ENCODE measurements at places on chromosomes 11 and 22.

DNA sequence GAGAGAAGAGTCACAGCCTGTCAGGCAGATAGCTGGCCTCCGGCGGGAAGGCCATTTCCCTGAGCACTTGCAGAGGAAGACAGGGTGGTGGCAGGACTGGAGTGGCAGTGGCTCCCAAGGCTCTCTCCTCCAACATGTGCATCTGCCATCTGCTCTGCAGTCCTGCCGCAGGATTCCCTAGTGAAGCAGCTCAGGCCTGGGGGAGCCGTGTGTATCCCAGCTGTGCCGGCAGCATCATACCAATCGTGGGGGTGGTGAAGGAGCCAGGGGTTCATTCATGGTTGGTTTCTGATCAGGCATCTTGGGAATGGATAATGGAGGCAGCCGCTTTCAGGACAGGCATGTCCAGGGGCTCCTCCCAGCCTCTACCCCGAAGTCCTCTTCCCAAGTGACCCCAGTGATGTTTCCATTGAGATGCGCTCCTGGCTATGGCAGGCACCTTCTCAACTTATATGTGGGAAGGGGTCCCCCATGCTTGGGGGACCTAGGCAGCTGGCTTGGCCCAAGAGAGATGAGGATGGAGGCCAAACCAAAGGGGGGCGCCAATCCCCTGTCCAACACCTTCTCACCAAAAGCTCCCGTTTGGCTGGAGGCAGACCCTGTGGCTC is 6.1 kb downstream of the TAGLN start:
- DNase-seq, result no peak

GRCh38 chr11:72693271-72693968 is 19.2 kb upstream of the PDE2A start:
- DNase-seq, result no peak

DNA sequence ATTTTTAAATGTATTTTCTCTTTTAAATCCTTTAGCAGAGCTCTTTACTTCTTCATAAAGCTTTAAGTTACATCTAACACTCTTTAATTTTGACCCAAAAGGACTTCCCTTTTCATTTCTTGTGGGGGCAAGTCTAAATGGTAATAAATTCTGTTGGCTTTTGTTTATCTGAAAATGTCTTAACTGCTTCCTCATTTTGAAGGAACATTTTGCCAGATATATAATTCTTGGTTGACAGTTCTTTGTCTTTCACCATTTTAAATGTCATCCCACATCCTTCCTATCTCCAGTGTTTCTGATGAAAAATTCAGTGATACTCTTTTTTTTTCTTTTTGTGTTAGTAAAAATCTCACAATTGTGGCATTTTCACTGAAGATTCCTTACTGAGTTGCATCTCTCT is 44.7 kb upstream of the ZBTB44 start:
- DNase-seq, result no peak

DNA sequence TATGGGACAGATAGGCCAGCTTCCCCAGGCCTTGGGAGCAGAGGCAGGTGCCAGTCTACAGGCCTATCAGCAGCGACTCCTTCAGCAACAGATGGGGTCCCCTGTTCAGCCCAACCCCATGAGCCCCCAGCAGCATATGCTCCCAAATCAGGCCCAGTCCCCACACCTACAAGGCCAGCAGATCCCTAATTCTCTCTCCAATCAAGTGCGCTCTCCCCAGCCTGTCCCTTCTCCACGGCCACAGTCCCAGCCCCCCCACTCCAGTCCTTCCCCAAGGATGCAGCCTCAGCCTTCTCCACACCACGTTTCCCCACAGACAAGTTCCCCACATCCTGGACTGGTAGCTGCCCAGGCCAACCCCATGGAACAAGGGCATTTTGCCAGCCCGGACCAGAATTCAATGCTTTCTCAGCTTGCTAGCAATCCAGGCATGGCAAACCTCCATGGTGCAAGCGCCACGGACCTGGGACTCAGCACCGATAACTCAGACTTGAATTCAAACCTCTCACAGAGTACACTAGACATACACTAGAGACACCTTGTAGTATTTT is 26.6 kb upstream of the L3MBTL2 start:
- DNase-seq, result no peak

DNA sequence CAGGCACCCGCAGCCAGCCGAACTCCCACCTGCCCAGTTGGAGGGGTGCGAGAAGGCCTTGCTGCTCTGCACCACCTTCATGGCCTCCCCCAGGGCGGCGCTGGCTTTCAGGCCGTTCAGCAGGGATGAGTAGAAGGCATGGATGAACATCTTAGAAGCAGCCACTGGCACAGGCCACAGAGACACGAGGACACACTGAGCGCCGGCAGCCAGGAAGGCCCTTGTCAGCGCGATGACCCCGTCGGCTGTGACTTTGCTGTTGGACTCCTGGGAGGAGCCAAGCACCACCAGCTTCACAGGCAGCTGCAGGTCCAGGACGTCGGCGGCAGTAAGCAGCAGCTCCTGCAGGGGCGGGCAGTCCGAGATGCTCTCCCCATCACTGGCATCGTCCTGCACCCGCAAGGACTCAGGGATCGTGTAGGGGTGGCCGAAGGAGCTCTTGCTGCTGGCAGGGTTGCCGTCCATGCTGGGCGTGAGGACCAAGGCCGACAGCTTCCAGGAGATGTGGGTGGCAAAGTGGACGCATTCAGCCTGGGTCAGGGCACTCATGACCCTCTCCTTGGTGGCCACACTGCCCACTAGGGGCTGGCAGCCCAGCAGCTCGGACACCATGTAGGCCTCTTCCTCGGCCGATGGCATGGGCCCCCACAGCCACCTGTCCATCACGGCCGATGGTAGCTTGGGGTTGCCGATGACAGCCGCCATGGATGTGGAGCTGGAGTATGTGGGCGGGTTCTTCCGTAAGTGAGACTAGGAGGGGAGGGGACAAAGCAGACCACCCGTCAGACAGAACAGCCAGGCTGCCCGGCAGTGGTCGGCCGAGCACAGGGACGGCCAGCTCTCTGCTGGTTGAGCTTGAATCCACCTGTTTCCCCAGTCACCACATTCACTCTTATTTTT is 79.7 kb upstream of the PITPNB start:
- no peak for DNase-seq

GRCh38 chr22:26953012-26953883 is 295.9 kb downstream of the MIAT start:
- DNase-seq, result no peak

- no peak for DNase-seq
Observed at GRCh38 chr11:88100151-88100550, 75.1 kb downstream of the RAB38 start.

GRCh38 chr22:34198976-34199375 is 278.7 kb upstream of the LARGE1 start:
- DNase-seq, result no peak

- no peak for DNase-seq
Observed at GRCh38 chr11:9509041-9509440, 48.2 kb downstream of the ZNF143 start.

GRCh38 chr22:29128891-29129807 is 56.3 kb downstream of the KREMEN1 start:
- no peak for DNase-seq

DNA sequence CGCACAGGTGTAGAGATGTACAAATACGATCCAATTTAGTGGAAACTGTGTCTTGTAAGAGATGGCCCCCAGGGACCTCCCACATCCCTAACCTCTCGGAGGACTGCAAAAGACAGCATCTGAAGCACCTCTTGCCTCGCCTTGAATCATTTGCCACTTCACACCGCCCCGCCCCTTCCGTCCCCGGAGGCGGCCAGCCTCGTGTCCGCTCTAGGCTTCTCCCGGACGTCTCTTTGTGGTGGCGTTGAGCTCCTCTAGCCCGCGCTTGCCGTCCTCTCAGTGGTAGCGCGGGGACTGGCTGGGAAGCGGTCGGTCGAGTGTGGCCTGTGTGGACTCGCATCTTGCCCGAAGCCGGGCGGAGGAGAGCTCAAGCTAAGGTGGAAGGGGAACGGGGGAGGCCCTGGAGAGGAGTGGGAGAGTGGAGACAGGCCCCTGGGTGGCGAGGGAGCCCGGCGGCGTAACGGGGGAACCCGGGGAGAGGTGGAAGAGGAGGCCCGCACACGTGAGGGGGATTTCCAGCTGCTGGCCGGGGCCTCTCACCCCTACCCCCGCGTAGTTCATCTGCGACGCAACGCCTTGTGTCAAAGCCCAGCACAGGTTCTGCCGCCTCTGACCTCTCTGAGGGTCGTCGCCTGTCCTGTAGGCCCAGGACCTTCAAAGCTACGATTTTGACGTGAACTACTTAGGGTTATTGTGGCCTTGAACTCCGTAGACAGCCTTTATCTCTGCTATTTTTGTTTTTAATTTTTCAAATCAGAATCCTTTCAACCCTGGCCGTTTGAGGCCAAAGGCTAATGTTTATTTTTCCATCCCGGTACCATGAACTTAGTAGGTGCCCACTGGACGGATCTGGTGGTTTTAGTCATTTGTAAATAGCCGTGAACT is at the start of gene ARL14EP:
TSS of gene ARL14EP (plus strand) at position 279 of the 885 bp plus-strand sequence. CDS start 7,845 bp downstream, outside the sequence.
- DNase-seq, result peak; percentile 84

DNA sequence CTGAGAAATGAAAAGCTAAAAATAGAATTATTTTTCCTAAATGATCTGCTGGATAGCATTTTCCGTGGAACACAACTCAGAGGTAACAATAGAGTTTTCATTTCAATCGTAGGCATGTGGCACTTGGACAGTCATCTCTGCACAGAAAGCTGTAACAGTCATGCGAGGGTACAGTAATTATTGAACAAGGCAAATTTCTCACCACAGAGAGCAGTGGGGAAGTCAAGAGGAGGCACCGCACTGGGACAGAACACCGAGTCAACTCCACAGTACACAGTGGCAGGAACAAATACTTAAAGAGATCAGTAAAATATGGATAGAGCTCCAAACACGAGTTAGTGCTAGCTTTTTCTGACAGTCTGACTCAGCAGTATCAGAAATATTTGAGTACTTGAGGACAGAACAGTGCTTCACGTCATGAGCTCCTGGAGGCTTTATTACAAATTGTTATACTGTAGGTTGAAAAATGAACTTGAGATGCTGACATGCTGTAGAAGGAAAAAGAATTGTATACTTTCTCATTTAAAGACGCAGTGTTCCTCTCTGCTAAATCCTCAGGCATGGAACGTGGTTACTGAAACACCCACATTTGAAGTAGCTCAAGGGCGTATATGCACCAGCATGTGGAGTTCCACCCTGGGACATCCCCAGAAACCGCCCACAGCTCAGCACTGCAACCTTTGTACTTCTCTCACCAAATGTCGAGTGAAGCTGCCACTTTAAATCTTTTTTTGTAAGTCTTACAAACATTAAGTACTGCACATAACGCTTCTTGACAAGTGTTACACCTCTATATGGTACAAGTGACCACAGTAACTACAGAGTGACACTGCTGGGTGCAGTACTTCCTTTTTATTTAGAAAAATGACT is 27.4 kb upstream of the YPEL1 start:
- DNase-seq, result no peak

- DNase-seq, result no peak
Observed at GRCh38 chr11:124886978-124887666, 10.5 kb downstream of the ROBO4 start.
